Spinal cord (tissue), 10 donors: ENCODE measurements at places on chromosomes 7 and 10.

DNA sequence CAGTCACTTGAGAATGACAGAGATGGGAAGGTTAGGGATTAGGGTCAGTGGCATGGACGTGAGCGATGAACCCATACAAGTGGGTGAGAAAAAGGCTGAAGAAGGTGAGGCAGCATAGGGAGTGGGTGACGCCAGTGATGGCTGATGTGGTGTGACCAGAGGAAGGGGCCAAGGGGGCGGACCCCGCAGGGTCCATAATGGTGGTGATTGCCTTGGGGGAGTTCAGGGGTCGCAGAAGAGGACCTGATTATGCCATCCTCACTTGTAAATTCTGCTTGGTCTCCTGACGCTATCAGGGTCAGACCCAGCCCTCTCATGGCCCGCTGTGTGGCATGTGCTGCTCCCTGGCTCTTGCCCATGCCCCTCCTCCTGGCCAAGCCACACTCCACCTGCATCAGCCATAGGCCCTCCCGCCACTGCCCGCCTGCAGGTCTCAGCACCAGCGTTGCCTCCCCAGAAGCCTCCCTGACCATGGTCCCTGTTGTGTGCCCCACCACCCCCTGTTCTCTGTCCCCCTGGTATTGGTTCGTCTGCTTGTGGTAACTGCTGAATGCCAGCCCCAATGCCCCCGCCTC is 235.7 kb downstream of the EBF3 start:
- DNase-seq: no peak

DNA sequence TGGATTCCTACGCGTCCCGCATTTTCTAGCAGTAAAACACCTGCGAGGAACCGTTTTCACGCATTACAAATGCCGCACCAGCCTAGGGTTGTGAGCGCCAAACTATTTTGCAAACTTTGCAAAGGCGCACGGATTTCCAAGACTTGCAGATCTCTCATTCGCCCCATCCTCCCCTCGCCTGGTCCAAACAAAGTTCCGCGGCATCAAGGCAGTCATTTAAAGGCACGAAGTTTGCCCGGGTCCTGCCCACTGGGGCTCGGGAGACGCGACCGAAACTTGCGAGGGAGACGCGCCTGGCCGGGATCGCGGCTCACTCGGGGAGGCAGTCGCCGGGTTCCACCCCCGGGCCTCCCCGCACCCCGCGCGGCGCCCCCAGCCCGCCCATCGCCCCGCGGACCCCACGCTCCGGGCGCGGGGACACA is 613 bp downstream of the USP6NL start:
- DNase-seq: peak; percentile 26

DNA sequence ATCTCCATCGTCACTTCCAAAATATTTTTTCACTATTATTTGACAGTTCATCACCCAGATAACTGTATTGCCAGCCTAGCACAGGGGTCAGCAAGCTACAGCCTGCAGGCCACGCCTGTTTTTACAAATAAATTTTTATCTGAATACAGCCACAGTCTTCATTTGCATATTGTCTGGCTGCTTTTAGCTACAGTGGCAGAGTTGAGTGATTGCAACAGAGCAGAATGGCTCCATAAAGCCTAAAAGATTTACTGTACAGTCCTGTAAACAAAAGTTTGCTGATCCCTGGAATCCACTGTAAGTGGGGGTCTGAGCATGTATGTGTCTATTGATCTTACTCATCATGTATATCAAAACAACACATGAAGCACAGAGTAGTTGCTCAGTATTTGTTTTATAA is 45.9 kb upstream of the GNAI1 start:
- no peak for DNase-seq

DNA sequence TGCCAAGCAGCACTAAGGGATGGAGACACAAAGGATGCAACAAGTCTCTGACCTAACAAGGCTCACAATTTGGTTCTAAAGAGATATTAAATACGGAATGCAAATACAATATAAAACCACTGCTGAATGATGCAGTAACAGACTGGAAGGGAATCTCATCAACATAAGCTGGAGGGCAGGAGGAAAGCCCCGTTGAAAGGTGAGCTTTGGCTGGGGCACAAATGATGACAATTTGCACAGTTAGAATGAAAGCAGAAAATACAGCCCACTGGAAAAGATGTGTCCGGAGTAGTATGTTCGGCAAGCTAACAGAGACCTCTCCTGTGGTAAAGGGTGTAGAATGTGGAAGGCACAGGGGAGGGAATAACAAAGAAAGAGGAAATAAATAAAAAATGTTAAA is 26.1 kb downstream of the PAXIP1 start:
- DNase-seq: no peak

DNA sequence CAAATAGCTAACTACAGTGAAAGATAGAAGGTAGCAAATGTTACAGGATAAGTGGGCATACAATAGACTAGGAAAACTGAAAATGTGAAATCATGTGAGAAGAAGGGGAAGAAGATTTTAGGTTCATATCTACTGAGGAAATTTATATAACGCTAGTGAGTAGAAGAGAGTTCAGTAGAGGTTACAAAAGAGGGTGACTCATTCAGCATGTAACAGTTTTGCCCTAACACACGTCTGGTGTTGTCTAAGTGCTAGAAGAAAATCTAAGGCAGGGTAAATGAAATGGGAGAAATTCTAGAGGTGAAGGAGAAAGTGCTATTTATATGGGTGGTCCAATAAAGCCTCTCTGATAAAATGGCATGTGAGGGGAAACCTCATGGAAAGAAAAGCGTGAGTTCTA is 731.4 kb upstream of the POT1 start:
- no peak for DNase-seq

DNA sequence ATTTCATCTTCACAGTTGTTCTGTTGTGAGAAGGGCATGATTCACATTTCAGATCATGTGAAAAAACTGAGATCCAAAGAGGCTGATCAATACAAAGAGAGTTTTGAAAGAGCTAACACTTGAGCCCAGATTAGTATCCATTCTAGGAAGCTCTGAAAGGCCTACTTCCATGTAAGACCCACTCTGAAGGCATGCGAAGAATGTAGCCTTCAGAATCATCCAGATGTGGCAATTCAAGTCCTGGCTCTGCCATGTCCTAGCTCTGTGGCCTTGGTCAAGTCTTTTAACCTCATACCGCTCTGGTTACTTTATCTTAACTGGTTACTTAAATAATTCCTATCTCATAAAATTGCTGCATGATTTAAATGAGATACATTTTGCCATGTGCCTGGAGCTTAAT is 111.1 kb downstream of the FZD1 start:
- no peak for DNase-seq

GRCh38 chr7:51234139-51234538 is 82.5 kb downstream of the COBL start:
- DNase-seq: no peak

GRCh38 chr10:126905776-126906703 is 812 bp downstream of the DOCK1 start:
- peak; percentile 52 for DNase-seq

- DNase-seq: no peak
Observed at GRCh38 chr7:12130609-12131008, 80.5 kb upstream of the TMEM106B start.

DNA sequence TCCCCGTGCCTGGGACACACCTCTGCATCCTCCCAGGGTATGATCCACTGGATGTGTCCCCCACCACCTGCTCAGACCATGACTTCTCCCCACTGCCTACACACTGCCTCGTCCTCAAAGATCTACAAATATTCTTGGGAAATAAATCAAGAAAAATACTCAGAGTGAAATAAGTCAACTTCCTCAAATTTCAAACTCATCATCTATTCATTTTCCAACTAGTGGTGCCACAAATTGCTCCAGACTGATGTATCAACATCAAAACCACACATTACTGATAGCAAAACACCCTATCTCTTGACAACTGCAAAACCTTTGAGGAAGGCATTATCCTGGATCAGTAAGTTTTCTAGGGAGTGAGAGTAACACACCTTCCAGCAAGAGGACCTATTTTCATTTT is 87.7 kb downstream of the GRB10 start:
- no peak for DNase-seq

DNA sequence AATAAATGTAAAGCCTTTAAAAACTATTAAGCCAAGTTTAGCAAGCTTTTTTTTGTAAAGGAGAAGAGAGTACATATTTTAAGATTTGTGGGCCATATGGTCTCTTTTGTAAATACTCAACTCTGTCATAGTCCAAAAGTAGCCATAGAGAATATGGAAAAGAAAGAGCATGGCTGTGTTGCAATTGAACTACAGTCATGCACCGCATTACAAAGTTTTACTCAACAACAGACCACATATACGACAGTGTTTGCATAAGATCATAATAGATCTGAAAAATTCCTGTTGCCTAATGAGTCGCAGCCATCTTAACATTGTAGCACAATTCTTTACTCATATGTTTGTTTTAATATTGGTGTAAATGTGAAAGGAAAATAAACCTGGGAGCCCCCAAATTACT is 440.8 kb downstream of the HTR7 start:
- DNase-seq: no peak

GRCh38 chr7:1569016-1569415 is 816 bp downstream of the PSMG3 start:
- DNase-seq: no peak

GRCh38 chr7:26117142-26117807 is 34.7 kb upstream of the NFE2L3 start:
- no peak for DNase-seq

DNA sequence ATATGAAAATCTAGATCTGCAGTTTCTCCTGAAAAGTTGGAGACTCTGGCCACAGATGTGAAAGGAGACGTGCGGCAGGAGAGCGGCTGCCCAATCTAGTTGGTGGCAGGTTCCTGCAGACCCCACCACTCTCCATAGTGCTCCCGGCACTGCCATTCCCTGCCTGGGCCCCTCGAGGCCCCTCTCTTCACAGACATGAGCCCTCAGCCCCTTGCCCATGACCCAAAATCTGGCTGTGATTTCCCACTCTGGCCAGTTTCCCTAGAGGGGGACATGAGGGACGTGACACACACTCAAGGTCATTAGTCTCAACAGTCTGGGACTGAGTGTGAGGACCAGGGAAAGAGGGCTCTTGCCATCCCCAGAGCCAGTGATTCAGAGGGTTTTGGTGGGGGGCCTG is 138.7 kb downstream of the PTPN20 start:
- no peak for DNase-seq

DNA sequence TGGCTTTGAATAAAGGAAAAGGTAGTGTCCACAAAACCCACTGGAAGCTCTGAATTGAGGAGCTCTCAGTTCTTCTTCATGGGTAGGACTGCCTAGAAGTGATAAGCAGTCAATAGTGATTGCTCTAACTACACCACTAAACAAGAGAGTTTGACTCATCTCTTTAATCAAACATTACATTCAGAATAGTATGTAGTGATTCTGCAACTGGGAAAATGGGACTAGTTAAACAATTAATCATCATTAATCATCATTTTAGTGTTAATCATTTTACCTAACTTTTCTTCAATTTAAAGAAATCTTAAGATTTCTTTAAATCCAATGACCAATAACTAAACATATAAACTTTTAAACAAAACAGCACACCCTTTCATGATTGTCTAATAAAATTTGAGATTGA is 484.0 kb upstream of the FZD8 start:
- DNase-seq: no peak

DNA sequence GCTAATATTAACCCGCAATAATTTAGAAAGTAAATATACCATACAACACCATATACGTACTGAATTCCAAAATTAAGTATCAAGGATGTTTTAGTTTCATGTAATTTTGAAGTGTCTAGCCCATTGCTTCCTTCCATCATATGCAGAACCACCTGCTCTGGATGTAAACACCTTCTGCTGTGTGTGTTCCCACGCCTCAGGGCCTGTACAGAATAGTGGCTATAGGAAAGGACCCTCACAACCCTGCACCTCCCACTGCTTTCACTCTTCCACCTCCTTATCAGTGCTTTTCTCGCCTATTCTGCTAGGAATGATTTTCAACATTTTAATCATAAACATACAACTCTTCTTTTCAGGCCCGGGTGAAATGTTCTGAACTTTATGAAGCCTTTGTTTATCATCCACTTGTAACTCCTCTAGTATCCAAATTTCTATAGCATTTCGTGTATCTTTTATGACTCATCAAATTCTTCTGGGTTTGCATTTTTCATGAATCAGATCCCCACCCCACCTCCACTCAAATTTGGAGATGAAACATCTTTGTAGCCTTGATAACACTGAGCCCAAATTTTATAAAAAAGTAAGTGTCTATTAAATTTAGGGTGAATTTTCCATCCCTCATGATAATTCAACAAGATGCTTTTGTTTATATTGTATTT is 1106.8 kb upstream of the C7orf33 start:
- no peak for DNase-seq

- no peak for DNase-seq
Observed at GRCh38 chr10:7094781-7095180, 316.1 kb downstream of the SFMBT2 start.

GRCh38 chr10:79491143-79491835 is 21.0 kb upstream of the EIF5AL1 start:
- no peak for DNase-seq

DNA sequence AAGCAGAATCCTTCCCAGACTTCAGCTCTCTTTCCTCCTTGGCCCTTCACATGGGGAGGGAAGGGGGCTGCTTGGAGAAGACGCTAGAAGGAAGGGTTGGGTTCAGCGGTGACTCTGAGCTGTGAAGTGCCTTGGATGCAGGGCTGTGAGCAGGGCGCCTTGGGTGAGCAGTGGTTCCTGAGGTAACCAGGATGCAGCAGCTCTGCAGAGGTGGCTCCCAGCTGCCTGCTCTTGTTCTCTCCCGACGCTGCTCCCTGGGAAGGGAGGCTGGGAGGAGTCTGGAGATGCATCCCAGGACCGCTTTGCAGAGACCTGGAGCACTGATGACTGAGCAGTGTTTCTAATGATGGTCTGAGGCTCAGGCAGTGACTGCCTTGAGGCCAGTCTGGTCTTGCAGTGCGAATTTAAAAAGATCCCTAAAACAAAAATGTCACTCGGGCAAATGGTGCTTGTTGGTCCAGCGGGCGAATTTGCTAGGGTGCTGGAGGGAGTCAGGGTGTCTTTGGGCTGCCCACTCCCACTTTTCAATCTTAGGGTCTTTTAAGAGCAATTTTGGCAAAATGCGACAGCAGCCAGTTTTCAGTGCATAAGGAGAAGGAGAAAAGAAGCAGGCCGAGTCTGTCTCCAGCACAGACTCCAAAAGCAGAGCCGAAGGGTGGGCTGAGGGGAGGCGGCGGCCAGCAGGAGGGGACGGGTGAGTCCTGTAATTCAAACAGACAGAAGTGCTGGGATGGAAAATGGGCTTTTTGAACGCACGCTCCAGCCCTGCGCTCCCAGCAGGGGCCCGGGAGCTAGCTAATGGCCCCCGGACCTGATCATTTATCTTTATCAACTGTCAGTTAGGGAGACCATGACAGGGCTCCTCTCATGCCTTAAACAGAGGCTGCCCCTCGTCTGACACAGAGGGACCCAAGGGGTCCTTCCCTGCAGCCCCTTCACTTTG is 191.2 kb upstream of the SHH start:
- no peak for DNase-seq

GRCh38 chr10:46524472-46525176 is 31.8 kb downstream of the GPRIN2 start:
- DNase-seq: no peak

DNA sequence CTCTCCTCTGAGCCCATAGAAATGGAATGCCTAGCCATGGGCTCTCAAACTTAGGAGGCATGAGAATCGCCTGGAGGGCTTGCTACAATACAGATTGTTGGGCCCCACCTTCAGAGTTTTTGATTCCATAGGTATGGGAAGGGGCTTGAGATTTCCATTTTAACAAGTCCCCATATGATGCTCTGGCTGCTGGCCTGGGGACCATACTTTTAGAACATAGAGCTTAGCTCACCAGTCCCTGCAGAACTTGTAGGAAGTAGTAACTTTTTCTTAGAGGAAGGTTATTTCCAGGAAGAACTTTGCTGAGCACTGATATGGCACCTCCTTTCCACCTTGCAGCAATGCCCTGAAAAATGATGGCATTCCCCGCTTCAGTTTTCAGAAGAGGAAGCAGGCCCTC is 177.0 kb upstream of the ZMIZ1 start:
- no peak for DNase-seq
